ENCODE measurements at places on chromosomes 3 and 15. TPM values are rescaled to one million over a fixed set of nuclear protein-coding genes. Genes with fewer than 3 reads are reported as not detected.

The PDIA5 gene
- polyA plus RNA-seq = 30.6 TPM

The KLHL40 gene
- not detected for polyA plus RNA-seq

The SNX33 gene
- polyA plus RNA-seq = 22.5 TPM

The CCR5 gene
- polyA plus RNA-seq = 1.0 TPM

GRCh38 chr3:123800362-123800682, 83.8 kb downstream of the MYLK start:
- DNase-seq = no peak

GRCh38 chr3:6262010-6262409, 598.9 kb upstream of the GRM7 start:
- DNase-seq = no peak

- DNase-seq = no peak
These were observed 75.9 kb downstream of the FLNB start for GRCh38 chr3:58084166-58084565.

GRCh38 chr15:39591896-39592315, 11.0 kb downstream of the THBS1 start:
- DNase-seq = no peak

- DNase-seq = no peak
These were observed 9.8 kb upstream of the TMEM40 start for GRCh38 chr3:12768579-12769527.

- no peak for DNase-seq
These were observed 428.3 kb upstream of the RASGRP1 start for GRCh38 chr15:38992930-38993329.
